ENCODE measurements at places on chromosomes 11 and 22.
A peak's percentile ranks its signal among the peaks of the same experiment; 100 is the strongest.

- DNase-seq = no peak
These were observed 649 bp downstream of the SELENOO start for GRCh38 chr22:50201191-50202129.

DNA sequence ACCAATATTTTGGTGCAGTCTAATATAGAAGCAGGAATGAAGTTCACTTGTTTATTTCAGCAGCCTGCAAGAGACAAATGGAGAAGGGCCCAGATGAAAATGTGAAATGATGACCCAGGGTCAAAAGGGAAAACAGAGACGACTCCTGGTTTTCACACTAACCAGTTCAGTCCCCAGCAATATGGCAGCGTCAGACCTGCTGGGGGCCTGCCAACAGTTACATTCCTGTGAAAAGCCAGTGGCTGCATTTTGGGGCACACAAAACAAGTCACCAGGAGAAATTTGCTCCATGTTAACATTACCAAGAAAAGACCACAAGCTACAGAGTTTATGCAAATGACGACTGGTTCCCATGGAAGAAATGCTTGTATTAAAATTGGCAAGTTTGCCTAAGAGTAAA lies 80.2 kb downstream of the CCDC34 start:
- DNase-seq = peak; percentile 73

- DNase-seq = no peak
These were observed 78.3 kb upstream of the ARHGAP32 start for GRCh38 chr11:129270446-129270845.

DNA sequence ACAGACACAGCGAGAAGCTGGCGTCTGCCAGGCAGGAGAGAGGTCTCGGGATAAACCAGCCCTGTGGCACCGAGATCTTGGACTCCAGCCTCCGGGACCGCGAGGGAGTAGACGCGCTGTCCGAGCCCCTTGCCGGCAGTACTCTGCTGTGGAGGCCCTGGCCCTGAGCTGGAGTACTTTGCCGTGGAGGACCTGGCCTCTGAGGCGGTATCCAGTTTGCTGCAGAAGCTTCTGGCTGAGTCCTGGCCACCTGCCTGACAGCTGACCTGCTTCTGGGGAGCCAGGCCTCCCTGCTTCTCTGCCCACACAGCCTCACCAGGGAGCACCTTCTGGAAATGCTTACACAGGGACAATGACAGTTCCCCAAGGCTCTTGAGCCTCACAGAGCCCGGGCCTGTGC lies 31.6 kb upstream of the CARS1 start:
- no peak for DNase-seq

DNA sequence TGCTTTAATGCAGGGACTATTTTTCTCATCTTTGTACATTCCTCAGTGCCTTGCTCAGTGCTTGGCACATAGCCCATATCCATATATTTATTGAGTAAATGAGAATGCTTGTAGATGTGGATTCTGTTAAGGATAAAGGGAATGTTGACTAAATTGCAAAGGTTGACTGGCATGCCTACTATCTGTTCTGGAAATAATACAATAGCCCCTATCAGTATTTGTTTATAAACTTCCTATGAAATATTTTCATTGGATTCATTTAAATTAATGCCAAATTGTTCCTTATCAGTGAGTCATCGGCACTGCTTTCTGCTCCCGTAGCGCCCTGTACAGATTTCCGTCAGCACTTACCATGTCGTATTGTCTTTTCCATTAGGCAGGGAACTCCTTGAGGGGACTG lies 8.0 kb downstream of the RNF121 start:
- DNase-seq = peak; percentile 56

DNA sequence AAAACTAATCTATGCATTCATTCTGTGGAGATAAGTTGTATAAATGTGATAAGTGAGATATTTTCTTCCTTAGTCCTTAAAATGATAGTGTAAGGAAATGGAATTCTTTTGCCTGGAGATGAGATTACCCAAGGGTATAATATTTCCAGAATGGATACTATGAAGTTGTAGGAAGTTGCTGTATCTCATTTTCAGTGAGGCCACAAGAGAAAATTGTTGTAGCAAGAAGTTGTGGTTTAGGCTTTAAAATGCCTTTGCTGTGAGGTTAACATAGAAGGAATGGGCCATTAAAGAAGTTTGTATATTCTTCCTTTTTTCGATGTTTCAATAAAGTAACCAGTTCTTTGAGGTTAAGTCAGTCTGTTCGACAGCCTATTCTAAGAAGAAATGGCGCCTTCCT lies 50.7 kb upstream of the LIN7C start:
- peak; percentile 58 for DNase-seq

DNA sequence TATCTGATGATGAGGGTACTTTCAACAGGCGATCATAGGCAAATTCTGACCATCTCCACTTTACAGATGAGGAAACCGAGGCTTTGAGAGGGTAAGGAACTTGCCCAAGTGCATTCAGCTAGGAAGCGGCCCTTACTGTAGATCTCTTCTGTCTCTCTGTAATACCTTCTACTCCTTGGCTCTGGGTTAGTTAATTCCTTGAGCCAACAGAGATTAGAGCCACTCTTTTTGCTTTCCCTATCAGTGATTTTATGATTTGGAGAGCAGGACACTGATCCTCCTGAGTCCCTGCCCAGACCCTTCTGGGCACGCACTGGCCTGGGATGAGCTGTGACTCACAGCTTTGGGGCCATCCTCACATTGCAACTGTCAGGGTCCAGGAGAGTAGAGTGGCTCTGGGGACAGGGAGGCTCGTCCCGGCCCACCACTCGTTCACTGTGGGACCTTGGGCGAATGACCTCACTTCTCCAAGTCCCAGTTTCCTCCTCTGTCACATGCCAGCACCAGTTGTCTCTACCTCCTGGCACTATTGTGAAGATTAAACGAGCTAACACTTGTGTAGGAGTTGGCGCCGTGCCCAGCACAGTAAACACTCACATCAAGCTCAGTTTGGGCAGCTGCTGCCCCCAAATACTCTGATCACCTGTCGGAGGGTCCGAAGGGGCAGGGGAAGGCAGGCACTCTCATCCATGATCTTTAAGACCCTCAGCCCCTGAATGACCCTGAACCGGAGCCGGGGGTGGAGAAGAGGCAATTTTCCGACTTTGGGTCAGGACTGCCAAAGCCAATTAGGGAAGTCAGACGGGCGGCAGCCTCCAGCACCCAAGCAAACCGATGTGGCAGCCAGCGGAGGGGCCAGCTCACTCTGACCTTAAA lies 235.0 kb downstream of the MIAT start:
- no peak for DNase-seq

GRCh38 chr11:16217631-16218030 lies 138.7 kb downstream of the SOX6 start:
- no peak for DNase-seq

- DNase-seq = no peak
These were observed at the start of gene TBX1 for GRCh38 chr22:19760058-19760950. Gene TBX1, plus strand, starts transcription at chr22:19760778. Its CDS starts 66 bp downstream, at chr22:19760844.

DNA sequence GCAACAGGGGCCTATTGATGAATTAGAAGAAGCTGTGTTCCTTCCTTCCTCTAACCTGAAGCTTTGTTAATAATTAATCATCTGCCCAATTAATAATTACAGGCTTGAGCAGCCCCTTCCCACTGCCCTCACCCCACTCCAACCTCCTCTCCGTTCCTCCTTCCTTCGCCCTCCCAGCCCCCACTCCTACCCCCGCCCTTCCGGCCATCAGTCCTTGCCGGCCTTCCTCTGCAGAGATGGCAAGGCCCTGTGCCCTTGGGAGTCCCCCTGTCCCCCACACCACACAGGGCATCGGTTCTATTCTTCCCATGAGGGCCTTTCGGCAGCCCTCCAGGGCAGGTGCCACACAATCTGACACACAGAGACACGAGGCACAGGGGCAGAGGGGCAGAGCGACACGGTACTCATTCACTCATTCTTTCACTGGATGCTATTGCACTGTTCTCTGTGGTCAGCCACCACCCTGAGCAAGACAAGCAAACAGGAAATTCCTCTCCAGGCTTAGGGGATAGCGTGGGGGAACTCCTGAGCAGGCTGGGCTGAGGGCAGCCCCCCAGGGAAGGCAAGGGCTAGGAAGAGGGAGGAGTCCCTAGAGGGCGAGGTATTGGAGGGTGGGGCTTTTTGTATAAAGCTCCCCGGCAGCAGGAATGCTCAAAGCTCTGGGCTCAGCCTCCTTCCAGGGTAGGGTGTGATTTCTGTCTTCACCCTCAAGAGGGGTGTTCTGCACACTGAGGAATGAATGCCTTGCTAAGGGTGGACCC lies 14.7 kb downstream of the MGAT3 start:
- peak; percentile 71 for DNase-seq

DNA sequence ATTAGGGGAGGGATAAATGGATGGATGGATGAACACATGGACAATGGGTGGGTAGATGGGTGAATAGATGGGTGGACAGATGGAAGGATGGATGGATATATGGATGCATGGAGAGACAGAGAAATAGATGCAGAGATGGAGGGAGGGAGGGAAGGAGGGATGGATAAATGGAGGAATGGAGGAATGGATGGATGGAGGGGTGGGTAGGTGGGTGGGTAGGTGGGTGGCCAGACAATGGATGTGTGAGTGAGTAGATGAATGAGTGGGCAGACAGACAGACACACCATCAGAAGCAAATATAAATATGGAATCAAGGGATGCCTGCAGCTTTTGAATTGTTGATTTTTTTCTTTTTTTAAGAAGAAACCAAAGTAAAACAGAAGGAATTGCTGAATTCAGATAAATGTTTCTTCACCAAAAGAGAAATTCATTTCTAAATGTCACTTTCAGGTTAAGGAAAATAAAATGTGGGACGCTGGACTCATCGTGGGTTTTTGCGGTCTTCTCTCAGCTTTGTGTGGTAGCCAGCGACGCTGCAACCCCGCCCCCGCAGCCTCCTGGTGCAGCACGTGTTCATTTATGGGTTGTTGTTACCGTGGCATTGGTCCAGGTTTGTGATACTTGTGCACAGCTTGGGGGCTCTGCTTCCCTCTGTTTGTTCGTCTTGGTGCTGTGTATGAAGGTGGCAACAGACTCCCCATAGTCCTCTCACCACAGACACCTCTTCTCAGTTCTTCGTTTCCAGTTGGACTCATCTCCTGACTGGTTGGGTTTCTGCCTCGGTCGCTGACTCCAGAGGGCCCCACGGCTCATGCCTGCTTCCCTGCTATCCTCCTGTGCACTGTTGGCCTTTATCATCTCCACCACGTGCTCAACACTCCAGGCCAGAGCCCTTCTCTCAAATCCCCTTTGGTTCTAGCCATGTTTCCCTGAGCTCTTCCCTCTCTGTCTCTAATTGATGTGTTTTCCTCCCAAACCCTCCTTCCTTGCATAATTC lies 76.4 kb downstream of the CDKN1C start:
- no peak for DNase-seq

DNA sequence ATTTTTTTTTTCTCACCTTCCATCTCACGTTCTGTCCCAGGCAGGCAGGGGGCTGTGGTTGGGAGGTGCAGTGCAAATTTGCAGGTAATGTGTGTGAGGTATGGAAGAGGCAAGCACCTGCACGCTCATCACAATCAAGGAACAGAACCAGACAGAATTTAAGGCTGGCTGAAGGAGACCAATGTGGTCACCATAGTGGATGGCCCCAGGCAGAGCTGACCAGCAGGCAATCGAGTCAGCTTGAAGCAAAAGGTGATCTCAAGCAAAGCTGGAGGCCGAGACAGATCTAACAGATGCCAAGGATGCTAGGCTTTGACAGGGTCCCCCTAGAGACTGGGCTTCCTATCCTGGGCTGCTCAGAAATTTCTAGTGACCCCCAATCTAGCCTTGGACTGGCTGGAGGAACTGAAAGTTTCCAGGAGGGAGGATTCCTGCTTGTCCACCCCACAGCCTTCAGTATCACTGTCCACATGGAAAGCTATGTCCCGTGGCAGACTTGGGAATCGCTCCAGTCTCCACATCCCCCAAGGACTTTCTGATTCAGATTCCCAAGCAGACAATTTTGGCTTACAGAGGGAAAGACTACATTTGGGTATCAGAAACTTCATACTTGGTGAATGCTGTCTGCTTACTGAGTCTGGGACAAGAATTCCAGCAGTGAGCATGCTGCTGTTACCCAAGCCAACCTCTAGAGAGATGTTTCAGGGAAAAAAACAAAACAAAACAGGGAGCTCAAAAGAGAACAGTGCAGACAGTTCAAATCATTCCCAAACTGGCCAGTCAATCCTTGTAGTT lies 9.0 kb upstream of the MICAL3 start:
- peak; percentile 75 for DNase-seq

DNA sequence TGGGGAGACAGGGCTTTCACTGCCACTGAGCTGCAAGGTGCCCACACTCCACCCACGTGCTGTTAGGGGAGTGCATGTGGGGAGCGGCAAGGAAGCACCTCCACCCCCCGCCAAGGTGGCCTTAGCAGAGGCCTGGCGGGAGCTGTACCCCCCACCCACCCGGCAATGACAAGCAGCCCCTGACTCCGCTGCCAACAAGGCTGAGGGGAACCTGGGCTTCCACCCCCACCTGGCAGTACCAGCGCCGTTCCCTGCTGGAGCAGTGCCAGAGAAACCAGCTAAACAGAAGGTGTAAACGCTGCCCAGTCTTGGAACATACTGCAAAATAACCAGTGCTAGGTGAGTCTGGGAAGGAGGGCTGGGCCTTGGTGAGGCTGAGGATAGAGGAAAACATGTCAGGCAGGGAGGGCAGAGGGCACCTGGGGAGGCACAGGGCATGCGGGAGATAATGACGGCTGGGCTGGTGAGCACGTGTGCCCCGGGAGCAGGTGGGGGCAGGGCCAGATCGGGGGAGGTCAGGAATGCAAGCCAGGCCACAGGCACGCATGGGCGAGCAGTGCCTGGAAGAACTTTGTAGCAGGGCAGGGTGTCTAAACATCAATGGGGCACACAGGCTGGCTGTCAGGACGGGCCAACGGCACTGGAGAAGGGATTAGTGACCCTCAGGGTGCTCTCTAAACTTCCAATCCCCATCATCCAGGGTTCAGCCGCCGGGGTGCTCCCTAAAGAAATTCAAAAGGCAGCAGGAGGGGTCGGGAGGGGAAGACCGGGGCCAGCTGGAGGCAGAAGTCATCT lies 6.6 kb downstream of the CERK start:
- DNase-seq = peak; percentile 43

DNA sequence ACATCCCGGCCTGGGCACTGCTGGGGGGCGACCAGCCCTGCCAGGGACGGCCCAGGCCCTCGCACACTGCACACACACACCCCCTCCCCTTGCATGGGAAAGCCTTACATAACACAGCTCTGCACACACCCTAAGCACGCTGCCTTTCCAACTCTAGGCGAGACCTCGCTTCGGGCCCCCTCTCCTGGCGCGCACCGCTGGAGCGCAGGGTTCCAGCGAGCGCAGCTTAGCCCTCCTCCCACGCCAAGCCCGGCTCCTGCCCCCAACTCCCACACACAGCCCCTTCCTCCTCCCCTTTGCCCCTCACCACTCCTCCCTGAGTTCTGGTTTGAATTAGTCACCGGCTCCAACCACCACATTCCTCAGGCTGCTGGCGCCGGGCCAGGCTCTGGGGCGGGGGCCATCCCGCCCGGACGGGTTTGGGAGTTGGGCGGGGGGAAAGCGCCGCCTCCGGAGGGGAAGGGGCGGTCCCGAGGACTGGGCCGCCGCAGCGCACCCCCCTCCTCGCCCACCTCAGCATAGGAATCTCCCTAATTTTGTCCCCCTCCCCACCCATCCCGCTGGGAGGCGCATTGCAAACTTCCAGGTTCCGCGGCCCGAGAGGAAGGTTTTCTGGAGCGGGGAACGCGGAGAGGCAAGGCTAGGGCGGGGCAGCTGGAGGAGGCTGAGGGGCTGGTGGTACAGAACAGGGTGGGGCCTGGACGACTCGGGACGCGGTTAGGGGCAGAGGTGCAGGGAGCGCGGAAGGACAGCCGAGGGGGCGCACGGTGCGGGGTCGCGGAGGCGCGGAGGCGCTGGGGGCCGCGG lies 966 bp downstream of the AHNAK start:
- DNase-seq = peak; percentile 99

GRCh38 chr11:133911171-133911570 lies 45.6 kb downstream of the IGSF9B start:
- no peak for DNase-seq

- peak; percentile 15 for DNase-seq
These were observed 69.8 kb upstream of the TNRC6B start for GRCh38 chr22:40107851-40108378.
